ENCODE measurements at places on chromosomes 6 and 20.

- no peak for DNase-seq
Observed at GRCh38 chr6:167797011-167797471, 29.7 kb upstream of the AFDN start.

GRCh38 chr6:44352259-44352658, 9.8 kb downstream of the SPATS1 start:
- no peak for DNase-seq

DNA sequence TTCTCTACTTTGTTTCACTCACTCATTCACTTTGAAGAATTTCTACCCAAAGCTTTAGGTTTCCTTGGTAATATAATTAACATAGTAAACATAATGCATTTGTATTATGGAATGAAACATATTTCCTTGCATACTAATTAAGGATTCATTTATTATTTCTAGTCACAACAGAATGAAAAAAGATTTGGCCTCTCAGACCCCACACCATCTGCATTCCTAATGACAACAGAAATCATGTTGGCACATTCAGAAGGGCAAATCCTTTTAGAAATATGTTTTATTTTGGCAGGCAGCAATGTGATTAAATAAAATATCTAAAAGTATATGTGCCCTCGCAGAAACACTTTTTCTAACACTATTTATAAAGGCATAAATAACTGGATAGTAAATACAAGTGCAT, 163.4 kb downstream of the HTR1B start:
- no peak for DNase-seq

GRCh38 chr6:90637320-90637719, 50.4 kb upstream of the MAP3K7 start:
- DNase-seq, result no peak

DNA sequence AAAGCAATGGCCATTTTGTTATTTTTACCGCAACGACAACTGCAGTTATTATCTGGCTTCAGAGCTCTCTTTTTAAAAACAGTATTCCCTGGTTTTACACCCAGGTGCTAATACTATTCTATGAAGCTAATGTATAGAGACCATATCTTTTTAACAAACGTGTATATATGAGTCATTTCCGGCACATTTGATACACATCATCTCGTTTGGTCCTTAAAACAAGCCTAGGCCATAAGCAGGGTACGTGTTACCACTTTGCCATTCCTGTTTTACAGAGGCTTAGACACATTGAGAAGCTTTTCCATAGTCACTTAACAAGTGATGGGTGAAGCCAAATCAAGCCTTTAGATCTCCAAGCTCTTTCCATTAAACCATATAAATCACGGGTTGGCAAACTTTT, 5.5 kb downstream of the TRAF3IP2 start:
- no peak for DNase-seq

GRCh38 chr20:62493253-62493885, 17.6 kb upstream of the GATA5 start:
- no peak for DNase-seq

DNA sequence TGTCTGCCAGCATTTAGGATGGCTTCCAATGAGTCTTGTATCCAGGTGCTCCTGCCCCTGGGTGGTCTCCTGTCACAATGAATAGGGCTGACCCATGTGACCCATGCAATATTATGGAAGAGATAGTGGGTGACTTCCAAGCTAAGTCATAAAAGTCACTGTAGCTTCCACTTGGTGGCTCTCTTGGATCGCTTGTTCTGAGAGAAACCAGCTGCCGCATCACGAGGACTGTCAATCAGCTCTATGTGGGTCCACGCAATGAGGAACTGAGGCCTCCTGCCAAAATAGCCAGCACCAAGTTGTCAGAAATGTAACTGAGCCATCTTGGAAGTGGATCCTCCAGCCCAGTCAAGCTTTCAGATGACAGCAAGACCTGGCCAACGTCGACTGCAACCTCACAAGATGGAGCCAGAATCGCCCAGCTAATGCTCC, 14.9 kb upstream of the MATN4 start:
- DNase-seq, result peak; percentile 31

- DNase-seq, result no peak
Observed at GRCh38 chr6:3813150-3813780, 35.9 kb upstream of the FAM50B start.

DNA sequence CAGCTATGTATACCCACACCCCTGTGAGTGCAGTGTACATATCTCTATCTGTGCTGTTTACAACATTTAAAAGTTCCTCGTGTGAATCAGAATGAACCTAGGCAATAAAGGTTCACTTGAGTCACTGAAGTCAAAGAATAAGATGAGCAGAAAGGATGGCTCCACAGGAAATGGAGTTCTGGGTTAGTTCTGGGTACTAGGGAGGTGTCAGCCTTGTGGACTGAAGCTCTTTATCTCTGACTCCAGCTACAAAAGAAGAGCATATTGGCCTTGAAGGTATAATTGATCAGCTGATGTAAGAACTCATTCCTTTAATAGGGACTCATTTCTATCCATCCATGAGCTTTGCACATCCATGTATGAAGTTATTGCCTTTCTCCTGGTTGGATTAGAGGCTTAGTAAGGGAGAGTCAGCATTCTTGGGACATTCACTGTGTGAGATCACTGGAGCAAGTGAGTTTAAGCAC, 73.9 kb upstream of the BACH2 start:
- no peak for DNase-seq

DNA sequence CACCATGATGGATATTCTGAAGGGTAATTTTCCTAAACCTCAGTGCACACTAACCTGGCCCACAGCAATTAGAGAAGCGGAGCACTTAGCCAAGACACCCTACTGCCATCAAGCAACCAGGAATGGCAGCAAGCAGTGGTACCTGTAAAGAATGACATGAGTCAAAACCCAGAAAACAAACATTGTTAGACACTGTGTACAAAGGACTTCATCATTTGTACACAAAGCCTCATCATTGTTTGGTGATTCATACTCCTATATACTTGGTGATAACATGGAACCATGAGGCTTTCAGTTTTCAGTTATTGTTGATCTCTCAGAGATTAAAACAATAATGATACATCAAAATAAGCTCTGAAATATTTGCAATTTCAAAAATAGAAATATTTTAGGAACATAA, 74.6 kb downstream of the MLIP start:
- no peak for DNase-seq

DNA sequence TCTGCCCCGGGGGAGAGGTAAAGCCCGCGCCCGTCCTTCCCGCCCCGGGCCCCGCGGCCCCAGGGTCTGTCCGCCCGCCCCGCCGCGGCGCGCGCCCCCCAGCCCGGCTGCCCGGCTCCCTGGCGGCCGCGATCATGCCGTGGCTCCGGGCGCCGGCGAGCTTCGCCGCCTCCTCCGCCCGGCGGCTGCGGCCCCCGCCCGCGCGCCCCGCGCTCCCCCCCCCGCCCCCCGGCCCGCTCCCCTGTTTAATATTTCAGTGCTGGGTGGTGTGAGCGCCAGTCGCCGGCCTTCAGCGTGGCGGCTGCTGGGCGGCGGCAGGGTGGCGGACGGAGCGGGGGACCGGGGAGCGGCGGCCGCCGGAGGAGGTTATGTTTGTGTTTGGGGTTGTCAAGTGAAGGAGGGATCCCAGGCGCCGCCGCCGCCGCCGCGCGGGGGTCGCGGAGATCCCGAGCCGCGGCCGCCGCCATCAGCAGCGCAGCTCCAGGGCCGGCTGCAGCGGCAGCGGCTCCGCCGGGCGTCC, at the start of gene HIVEP1:
HIVEP1 (plus strand) TSS at position 275 of the 520 bp plus-strand sequence. CDS start 3,317 bp downstream, outside the sequence.
- no peak for DNase-seq

DNA sequence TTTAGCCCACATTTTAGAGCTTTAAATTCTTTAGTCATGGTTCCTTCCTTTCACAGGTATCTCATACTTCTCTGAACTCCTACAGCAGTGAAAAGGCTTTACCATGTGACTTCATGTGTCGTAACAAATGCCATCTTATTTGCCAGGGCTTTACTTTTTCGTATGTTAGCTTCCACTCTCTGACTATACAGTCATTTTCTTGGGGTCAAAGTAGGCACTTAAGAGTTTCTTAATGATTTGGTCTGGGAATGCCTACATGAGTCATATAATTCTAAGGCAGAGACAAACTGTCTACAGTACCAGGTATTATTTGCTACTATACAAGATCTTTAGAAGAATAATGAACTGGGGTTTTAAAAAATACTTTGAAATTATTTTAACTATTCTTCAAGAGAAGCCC, 15.0 kb downstream of the RAB23 start:
- DNase-seq, result no peak

DNA sequence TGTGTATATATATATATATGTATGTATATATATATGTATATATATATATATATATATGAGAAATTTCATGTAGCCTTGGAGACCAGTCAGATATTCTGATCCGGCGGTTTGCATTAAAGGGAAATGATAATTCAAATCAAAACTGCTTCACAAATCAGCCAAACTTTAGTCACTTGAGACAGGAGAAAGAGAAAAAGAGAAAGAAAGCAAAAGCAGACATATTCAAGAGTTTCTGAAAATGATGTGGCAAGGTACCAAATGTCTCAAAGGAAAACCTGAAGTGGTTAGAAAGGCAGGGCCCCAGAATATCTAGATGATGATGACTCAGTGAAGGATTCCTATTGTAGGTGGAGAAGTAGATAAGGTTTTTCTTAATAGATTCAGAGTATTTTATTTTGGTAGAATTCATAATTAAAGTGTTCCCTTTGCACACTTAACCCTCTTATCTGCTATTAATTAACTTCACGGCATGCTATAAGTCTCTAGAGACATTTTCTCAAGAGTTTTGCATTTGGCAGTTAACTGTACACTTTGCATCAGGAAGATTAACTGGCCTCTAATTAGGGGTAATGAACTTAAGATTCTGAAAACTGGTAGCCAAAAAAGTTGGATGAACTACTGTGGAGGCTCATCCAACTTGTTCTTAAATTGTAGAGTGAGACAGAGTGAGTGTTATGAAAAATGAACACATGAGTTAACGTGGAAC, 50.1 kb upstream of the ASF1A start:
- no peak for DNase-seq

GRCh38 chr20:15240801-15241200, 903.4 kb upstream of the FLRT3 start:
- DNase-seq, result no peak

DNA sequence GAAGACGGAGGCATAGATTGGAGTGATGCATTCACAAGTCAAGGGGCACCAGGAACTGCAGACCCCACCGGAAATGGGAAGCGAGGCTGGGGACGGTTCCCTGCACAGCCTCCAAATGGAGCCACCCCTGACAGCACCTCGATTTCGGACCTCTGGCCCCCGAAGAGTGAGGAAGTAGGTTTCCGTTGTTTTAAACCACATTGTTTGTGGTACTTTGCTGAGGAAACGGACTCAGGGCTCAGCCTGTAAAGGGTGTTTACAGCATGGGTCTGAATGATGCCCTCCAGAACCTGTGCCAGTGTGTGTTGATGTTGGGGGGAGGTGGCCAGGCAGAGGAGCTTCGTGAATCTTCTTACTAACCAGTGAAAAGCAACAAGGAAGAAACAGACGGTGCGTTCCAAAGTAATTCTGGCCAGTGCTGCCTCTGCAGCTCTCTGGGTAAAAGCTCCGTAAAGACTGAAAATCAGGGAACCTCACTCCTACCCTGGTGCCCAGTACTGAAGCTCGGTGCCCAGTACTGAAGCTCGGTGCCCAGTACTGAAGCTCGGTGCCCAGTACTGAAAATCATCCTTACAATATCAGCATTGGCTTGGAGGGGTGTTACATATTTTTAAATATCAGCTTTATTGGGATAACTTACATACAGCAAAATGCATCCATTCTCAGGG, 30.1 kb upstream of the CCR6 start:
- DNase-seq, result no peak

GRCh38 chr6:136582711-136583471, 32.7 kb upstream of the MAP7 start:
- DNase-seq, result peak; percentile 22

DNA sequence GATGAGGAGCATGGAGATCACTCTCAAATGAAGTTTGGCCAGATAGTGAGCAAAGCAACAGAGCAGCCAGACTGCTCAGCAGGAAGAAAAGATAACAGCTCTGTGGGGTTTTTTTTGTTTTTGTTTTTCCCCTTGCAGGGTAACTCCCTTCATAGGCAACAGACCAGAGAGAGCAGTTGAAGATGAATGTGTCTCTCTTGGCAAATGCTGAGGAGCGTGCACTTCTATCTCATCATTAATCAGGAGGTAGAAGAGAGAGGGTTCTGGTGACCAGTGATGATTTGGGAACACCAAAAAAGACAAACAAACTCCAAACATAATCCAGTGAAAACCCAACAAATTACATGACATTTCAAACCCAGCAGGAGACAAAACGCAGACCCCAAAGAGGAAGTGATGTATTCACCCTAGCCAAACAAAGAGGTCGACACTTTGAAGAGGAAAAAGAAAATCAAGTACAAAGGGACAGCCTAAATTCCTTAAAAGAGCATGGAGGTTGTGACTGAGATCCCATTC, 66.2 kb upstream of the RREB1 start:
- DNase-seq, result no peak

GRCh38 chr6:112007805-112008204, 46.1 kb upstream of the CCN6 start:
- DNase-seq, result no peak

DNA sequence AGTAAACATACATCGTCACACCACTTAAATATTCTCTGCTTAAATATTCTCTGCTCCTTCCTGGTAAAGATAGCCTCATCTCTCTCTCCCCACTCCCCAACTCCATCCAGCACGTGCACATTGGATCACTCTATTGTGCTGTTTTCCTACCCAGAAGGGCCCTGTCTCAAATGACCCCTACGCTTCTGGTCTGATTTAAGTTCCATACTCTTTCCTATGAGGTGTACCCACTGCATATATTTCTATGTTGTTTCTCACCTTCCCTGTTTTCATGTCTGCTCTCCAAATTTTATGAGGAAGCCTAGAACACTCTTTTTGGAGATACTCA, 53.7 kb downstream of the HFE start:
- no peak for DNase-seq

- no peak for DNase-seq
Observed at GRCh38 chr20:24605937-24606455, 136.6 kb downstream of the SYNDIG1 start.

DNA sequence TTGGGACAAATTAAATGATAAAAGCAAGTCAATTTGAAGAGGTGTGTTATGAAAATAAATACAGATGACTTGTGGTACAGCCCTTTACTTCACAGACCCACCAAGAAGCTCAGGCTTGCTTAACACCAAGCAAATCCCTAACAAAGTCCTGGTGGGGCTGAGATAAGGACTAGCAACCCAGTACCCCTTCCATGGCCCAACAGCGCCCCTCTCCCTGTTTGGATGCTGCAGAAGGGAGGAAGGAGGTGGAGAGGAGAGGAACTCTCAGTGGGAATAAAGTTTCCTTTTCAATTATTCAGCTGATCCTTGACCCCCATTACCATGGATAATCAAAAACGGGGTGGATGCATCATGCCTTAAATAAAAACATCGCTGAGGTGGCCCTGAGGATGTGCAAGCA, 4.5 kb upstream of the ZNF831 start:
- DNase-seq, result no peak

DNA sequence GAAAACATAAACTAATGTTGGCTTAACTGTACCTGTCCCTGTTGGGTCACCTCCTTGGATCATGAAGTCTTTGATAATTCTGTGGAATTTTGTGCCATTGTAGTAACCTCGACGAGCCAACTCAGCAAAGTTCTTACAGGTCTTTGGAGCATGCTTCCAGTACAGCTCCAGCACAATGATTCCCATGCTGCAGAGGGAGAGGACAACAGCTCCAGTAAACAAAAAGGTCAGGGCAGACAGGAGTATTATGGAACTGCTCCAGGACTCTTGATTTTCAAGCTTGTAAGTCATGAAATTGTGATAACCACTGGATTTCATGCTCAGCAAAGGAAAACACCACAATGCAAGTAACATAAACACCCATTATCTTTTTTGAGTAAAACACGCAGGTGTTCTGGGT, 2.9 kb downstream of the PPIL1 start:
- DNase-seq, result no peak

- no peak for DNase-seq
Observed at GRCh38 chr6:6973721-6974120, 134.0 kb upstream of the RREB1 start.

All from HCT116 (cell line).